ENCODE measurements at places on chromosomes 3 and 15.

DNA sequence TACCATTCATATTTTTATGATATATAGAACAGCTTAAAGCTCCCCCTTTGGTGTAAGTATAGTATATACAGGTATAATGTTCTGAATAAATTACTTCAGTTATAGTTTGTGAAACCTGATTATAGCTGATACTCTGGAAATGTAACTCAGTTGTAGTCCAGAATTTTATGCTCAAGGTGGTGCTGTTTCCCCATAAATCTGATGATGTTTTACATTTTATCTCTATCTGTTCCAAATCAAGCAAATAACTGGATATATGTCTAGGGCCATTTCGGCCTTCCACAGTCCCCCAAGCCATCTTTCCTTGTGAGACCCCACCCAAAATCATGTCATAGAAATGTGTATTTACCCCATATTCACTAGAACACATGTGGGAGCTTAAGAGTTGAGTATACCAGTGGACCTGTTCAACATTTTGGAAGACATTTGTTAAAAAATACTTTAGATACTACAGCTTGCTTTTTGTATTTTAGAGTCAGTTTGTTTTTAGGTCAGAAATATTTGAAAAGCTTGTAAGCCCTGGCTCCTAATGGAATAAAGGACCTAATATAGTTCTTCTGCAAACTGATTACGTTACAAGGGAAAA is 107.1 kb downstream of the ATG7 start:
- DNase-seq = no peak

DNA sequence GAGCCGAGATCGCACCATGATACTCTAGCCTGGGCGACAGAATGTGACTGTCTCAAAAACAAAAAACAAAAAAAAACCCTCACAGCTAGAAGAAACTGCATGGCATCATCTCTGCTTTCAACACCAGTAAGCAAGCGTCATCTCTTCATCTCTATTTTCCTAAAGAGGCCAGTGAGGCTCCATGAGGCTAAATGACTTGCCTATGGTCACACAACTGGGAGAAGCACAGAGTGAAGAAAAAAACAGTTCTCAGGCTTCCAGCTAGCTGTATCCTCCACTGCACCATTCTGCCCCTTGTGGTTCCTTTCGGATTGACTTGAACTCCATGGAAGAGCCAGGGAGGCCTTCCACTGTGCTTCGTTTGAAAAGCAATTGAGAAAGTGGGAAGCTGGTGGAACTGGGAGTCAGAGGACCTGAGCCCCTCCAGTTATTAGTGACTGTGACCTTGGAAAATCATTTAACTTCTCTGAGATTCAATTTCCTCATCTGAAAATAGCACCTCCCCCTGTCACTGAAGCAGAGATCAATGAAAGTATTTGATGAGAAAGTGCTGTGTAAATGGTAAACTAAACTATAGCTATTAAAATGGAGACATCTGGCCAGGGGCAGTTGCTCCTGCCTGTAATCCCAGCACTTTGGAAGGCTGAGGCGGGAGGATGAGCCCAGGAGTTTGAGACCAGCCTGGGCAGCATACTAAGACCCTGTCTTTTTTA is 32.1 kb upstream of the DENND4A start:
- no peak for DNase-seq

GRCh38 chr15:54843006-54843405 is 353.7 kb downstream of the RSL24D1 start:
- DNase-seq = no peak

DNA sequence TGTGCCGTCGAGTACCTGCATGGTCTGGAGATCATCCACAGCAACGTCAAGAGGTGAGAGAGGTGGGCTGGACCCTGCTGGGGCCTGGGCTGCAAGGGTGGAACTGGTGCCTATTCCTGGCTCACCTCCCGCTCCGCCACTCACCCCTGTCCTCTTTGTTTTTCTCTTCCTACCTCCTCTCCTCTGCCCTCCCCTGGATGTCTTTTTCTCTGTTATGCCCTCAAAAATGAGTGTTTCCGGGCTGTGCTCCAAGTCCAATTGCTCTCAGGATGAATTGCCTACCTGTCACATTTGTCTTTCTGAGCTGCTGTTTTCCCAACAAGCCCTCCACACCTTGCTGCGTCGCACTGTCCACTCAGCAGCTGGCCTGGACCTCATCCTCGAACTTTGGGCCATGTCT is 28.5 kb upstream of the TATDN2 start:
- no peak for DNase-seq

- no peak for DNase-seq
Measured at GRCh38 chr3:185290266-185290665, 36.4 kb upstream of the EHHADH start.

DNA sequence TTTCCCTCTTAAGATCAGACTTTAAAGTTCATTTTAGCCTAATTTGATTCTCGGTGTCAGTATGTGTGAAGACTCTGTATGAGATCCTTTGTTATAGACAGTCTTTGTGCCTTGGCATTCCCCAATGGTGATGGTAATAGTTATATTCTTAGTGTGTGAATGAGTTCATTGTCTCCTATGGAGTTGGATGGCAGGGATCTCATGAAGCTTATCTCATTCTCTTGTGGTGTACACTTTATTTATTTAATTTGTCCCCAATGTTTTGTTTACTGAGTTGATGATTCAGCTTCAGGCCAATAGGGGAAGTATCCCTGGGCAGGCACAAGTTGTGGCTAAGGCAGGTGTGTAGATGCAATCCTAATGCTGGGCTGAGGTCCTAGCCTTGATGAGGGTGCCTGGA is 222.0 kb upstream of the DPPA4 start:
- DNase-seq = no peak

GRCh38 chr15:48516121-48516520 is 129.4 kb downstream of the FBN1 start:
- no peak for DNase-seq

GRCh38 chr15:57138349-57138788 is 219.9 kb downstream of the TCF12 start:
- no peak for DNase-seq

- DNase-seq = no peak
Measured at GRCh38 chr3:195148549-195148948, 122.4 kb downstream of the XXYLT1 start.

GRCh38 chr3:161104561-161105551 is at the start of gene B3GALNT1:
TSS of gene B3GALNT1 (minus strand) at chr3:161105349. CDS start at chr3:161086754, 18,595 bp downstream.
- no peak for DNase-seq

DNA sequence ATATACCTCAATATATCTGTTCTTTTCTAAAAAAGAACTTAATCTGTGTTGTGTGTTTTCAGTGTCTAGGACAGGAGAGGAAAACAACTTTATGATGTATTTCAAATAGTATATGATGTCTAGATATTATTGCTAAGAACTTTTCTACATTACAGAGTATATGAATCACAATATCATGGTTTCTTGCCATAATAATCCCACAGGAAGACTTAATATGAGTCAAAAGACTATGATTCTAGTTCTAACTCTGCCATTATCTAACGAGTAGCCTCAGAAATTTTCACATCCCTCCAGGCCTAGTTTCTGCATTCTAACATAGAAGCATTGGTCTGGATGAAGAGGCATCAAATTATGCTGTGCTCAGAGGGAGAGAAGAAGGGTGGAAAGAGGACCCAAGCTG is 107.7 kb upstream of the SPRED1 start:
- DNase-seq = no peak
